ENCODE measurements at places on chromosomes 12 and 14.

DNA sequence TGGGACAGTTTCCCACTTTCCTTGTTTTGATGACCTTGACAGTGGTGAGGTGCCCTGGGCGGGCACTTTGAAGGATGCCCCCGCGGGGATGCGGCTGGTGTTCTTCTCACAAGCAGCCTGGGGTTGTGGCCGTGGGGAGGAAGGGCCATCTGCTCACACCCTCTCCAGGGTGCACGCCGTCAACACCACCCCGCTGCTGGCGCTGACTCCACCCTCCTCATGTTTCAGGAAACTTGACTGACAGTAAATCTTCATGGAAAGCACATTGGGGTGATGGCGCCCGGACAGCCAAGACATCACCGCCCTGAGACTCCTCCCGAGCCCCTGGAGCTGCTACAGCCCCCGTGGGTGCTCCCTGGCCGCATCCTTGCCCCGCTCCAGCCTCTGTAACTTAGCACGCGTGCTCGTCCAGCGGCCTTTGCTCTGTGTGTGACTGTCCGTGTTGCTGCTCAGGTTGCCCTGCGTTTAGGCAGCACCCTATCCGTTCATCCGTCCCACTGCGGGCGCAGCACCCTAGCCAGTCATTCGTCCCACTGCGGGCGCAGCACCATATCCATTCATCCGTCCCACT, 150.2 kb upstream of the C14orf180 start:
- no peak for DNase-seq

- DNase-seq = no peak
Measured at GRCh38 chr14:88323523-88324199, 592 bp upstream of the KCNK10 start.

- peak; percentile 43 for DNase-seq
Measured at GRCh38 chr14:58151133-58152013, 640 bp downstream of the ARMH4 start.

- peak; percentile 12 for DNase-seq
Measured at GRCh38 chr12:88310069-88310468, 168.0 kb downstream of the TMTC3 start.

GRCh38 chr12:6234906-6235305, 34.7 kb downstream of the CD9 start:
- no peak for DNase-seq

DNA sequence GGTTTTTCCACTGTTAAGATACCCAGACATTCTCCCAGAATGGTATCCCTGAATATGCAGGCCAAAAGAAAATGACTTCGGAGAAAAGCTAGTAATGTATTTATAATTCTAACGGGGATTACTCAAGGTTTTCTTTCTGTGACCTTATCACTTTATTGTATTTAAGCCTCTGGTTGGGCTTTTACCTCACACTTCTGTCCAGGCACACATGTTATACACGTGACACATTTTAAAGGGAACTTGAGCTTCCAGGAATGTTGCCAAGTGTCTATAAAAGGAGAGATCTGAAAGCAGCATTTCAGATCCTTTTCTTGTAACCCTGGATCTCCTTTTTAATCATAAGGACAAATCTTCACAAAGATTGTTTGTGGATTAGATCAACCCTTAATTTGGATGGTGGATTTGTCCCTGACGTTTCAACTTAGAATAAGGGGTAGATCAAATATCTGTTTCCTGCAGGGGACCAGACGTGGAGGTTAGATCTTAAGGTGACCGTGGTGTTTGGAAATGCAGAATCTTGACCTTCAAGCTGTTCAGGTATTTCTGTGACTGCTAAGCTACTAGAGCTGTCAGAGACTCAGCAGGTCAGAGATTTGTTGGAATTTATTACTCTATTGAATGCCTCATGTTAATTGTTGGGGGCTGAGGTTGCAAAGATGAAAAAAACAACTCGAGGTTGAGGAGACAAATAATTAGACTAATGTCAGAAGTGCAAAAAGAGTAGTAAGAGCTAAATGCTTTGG, 1.5 kb downstream of the CIPC start:
- DNase-seq = peak; percentile 54

DNA sequence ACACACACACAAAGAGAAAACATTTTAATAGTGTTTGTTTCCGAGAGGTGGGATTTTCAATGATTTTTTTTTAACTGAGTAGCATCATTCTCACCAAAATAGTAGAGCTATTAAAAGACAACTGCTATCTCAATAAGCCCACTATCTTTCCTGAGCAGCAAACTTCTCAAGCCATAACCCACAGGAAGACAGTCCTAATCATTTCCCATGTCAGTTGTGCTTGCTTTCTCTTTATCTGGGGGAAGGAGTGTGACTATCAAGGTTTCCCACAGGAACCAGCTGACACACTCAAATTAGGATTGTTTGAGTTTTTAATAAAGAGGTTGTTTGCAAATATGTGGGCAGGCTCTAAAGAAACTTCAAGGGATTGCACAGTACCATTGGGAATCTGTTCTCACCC, 4.9 kb upstream of the MAX start:
- no peak for DNase-seq

- no peak for DNase-seq
Measured at GRCh38 chr12:120010661-120011230, 21.7 kb downstream of the BICDL1 start.

DNA sequence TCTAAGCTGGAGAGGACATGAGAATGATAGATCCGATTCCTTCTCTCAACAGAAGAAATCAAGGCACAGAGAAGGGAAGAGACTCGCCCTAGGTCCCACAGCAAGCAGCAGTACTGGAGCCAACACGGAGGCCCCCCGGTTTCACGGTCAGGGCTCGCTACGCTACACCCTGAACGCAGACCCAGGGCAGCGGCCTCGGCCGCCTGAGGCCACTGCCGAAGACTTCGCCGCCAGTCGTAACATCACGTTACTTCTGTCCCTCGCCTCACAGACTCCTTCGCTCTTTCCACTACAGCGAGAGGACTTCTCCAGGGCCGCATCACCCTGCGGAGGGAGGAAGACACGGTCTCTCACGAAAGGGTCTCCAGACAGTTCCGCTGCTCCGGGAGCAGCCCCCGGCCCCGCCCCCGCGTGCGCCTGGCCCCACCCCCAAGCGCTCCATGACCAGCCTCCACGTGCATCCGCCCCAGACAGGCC, 411 bp upstream of the DCAF4 start:
- no peak for DNase-seq

DNA sequence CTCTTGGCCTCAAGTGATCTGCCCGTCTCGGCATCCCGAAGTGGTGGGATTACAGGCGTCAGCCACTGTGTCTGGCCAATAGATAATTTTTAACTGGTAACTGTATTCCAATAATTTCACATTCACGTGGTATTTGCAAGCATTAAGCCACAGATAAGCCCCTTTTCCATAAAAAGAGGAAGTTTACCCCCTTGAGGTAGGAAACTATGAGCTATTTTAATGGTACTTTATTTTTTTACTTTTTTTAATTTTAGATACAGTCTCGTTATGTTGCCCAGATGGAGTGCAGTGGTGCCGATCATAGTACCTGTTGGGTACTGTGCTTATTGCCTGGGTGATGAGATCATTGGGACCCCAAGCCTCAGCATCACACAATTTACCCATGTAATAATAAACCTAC, 42.9 kb upstream of the AP4S1 start:
- DNase-seq = no peak

GRCh38 chr14:57013987-57014386, 203.7 kb upstream of the OTX2 start:
- no peak for DNase-seq

- peak; percentile 36 for DNase-seq
Measured at GRCh38 chr14:105021656-105022275, 883 bp upstream of the CDCA4 start.

GRCh38 chr12:78797196-78797931, 67.2 kb upstream of the SYT1 start:
- DNase-seq = peak; percentile 11

Data from AG08396 (cell line).